ENCODE measurements at places on chromosomes 4 and X. TPM values are rescaled to one million over a fixed set of nuclear protein-coding genes. Genes with fewer than 3 reads are reported as not detected.

DNA sequence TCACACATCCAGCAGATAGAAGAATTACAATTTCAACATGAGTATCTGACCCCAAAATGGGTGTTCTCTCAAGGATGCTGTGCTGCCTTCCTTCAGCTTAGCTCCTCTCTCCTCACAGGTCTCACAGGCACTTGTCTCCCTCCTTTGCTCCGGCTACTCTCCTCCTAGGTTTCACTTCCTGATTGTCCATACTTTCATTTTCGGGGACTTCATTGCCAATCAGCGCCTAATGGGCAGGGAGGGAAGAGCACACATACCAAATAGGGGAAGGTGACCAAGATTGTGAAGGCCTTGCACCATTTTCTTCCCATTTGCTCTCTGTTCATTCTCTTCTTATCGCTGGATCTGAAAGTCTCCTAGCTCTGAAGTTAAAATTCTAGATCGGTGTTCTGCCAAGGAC, 125.4 kb upstream of the EOLA2 start:
- no peak for DNase-seq

DNA sequence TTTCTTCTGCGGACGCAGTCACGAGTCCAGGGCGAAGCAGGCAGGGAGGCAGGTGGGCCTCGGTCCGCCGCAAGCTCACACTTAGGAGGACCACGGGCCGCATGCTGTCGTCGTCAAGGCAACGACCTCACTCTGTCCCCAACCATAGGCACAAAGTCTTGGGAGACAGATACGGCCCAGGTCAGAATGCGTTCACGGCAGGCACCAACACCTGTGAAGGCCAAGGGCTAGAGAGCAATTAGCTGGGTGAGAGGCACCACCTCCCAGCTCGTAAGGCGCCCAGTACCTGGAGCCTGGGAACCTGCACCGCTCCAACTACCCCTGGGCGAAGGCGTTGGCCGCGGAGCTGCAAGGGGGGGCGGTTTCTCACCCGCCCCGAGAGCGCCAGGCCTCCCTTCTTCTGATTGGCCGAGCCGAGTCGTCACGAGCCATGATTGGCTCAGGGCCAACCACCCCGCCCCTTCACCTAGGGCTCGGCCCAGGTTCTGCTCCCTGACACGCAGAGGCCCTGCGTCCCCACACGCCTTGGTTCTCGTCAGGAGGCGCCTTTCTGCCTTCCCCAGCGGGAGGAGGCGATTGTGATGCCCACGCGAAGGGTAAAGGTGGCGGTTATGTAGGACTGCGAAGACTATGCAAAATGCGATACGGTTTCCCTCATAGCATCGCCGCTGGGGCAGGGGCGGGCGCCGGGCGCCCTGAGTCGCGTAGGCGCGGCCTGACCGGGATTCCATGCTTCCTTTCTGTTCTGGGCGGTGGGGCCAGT, at the start of gene CDKL2:
TSS of gene CDKL2 (minus strand) at position 355 of the 763 bp plus-strand sequence. CDS start 4,540 bp downstream, outside the sequence.
- DNase-seq, result peak; percentile 96

Gene NOA1
- 16.5 TPM for total RNA-seq

DNA sequence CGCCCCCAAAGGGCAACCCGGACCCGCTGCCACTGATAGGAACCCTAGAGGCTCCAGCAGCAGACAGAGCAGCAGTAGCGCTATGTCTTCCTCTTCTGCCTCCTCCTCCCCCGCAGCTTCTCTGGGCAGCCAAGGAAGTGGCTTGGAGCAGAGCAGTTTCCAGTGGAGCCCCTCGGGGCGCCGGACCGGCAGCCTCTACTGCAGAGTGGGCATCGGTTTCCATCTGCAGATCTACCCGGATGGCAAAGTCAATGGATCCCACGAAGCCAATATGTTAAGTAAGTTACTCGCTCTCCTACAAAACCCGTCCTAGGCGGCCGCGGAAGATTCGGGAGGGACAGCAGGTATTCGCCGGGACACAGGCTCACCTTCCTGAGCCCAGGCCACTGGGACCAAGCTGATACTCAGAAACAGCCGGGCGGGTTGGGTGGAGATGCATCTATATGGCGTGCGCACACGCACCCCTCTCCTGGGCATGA, 477 bp downstream of the FGF5 start:
- DNase-seq, result no peak

GRCh38 chr4:148225639-148226038, 216.6 kb downstream of the NR3C2 start:
- DNase-seq, result no peak

DNA sequence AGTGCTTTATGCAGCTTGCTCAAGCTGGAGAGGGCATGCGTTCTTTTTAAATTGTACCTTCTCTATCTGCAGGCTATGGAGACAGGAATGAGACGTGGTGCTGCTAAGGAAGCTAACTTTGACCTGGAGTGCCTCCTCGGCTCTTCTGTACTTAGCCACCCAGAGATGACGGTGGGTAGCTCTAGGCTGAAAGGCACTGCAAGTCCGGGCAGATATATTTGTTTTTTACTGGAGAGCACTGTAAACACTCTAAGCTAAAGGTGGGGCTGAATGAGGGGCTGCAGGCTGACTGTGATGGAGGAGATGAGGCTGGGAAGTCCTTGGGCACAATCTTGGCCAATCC, 12.1 kb downstream of the ELF4 start:
- no peak for DNase-seq

Gene PIGA
- 135 TPM for total RNA-seq

DNA sequence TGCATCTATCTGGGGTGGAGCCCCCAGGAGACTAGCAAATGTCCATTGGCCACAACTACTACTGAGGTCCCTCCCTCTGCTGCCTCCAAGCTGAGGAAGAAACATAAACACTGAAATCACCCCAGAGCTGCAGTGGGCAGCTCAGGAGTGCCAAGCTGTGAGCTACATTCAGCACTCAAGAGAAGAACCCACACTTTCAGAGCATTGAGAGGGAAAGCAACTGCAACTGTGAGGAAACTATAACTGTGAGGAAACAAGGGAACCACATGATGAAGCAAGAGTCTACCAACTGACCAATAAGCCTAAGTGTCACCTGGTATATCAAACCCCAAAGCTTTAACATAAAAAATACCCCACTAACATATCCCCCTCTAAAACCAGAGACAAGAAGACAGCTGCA, 373.5 kb upstream of the TACR3 start:
- DNase-seq, result no peak

GRCh38 chr4:52273885-52274284, 222.8 kb downstream of the SPATA18 start:
- no peak for DNase-seq

GRCh38 chr4:158285429-158286216, 75.3 kb downstream of the TMEM144 start:
- no peak for DNase-seq

DNA sequence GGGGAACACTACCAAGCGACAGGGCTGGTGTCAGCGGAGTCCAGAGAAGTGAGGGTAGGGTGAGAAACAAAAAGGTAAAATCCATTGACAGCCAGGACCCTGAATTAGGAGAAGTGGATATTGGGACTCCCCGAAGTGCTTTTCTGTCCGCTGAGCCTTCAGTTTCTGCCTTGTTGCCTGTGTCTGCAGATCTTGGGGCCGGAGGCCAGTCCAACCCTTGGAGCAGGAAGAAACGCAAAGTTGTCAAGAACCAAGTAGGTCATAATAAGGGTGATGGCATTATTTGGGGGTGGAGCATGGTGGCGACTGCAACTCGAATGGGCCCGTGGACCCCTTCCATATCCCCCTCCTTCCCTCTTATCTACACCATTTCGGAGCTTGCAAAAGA, 1.0 kb downstream of the ARMCX1 start:
- no peak for DNase-seq

GRCh38 chr4:48030470-48030869, 13.9 kb downstream of the NIPAL1 start:
- no peak for DNase-seq
